ENCODE measurements at places on chromosomes 2 and 18. TPM values are rescaled to one million over a fixed set of nuclear protein-coding genes. Genes with fewer than 3 reads are reported as not detected.

Gene LAMA1
- not detected for total RNA-seq

DNA sequence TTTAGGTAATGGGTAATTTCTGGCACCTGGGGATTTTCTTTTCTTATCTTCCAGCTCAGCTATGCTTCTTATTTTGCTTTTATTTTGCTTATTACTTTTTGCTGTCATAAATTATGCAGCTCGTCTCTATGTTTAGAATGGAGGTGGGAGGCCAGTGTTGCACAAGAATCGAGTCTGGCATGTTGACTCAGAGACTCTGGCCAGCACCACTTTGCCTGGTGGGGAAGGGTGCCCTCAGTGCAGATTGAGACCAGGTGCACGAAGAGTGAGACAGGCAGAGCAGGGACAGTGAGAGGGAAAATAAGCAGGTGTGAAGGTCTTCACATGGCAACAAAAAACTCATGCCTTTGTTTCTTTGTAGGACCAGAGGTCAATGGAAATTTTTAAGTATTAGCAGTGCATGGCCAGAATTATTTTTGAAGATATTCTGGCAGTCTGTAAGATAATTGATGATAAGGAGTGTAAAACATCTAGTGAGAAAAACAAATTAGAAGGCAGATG is 59.2 kb upstream of the SLC5A7 start:
- DNase-seq, result no peak

GRCh38 chr2:3198119-3198518 is 179.5 kb downstream of the EIPR1 start:
- DNase-seq, result no peak

DNA sequence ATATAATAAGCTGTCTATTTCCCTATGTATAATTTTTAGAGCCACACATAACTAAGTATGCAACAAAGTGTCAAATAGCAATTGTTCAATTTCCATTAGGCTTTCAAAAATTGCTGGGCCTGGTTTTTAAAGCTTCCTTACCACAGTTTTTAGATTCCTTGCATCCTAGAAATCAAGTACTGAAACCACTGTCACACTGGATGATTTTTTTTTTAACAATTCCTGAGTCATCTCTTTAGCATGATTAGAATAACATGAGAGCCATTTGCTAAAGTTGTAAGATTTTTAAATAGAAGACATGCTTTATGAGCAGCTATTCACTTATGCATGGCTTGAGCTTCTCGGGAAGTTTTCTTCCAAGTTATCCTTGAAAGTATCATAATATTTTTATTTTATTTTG is 319.5 kb upstream of the NXPH2 start:
- no peak for DNase-seq

DNA sequence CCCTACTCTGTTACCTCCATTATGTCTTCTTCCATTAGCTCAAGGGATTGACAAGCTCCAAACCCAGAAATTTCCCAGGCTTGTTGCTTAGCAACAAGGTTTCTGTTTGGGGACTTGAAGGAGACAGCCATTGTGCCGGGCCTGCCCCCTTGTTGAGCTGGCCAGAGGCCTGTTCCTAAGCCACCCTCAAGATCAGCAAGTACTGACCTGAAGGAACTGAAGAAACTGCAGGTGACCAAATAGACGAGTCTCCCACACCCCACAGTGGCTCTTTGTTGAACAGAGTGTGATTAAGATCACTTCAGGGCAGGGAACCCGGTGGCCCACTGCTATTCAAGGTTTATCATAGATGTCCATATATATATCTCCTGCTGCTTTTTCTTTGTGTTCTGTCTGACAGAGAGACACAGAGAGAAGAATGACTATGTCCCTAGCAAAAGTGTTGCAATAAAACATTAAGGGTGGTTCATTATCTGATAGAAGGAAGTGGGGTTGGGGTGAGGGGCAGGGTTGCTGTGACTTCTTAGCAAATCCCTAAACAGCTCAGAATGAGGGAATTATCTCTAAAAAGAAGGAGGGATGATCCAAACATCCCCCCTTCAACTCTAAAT is 69.2 kb downstream of the RNF144A start:
- no peak for DNase-seq

DNA sequence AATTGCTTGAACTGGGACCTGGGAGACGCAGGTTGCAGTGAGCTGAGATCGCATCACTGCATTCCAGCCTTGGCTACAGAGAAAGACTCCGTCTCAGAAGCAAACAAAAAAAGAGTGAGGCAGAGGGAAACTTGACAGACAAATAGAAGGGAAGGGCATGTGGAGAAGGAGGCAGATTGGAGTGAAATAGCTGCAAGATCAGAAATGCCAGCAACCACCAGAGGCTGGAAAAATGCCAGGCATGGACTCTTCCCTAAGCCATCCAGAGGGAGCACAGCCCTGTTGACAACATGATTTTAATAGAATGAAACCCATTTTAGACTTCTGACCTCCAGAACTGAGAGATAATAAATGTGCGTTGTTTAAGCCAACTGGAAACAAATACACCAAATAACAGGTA is 447.2 kb upstream of the SPHKAP start:
- DNase-seq, result no peak

Gene ONECUT2
- total RNA-seq, result not detected

DNA sequence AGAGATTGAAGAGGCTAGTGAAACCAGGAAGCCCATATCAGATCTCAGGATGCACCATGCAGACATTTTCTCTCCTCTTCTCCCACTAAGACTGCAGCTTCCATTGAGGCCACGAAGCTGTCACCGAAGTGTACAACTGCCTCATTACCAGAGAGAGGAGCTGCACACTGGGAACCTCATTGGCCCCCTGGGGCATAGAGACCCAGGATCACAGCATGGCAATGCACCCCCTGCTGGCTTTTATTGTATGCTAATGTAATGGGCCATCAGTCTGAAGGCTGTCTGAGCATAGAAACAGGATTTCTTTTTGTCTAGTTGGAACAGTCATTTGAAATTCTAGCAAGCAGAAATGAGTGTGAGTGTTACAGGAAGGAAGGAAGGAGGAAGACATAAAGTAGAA is 861.6 kb upstream of the CELF4 start:
- DNase-seq, result no peak

- no peak for DNase-seq
Measured at GRCh38 chr2:96859099-96859649, 1.4 kb upstream of the ANKRD39 start.

GRCh38 chr18:65544701-65545100 is 206.1 kb upstream of the CDH7 start:
- DNase-seq, result no peak

GRCh38 chr2:105645031-105645937 is 99.4 kb upstream of the NCK2 start:
- no peak for DNase-seq

- DNase-seq, result no peak
Measured at GRCh38 chr2:145253492-145253891, 733.6 kb upstream of the ZEB2 start.

GRCh38 chr18:34600158-34600557 is 109.9 kb upstream of the DTNA start:
- no peak for DNase-seq

GRCh38 chr2:118176601-118177000 is 88.3 kb downstream of the INSIG2 start:
- no peak for DNase-seq

DNA sequence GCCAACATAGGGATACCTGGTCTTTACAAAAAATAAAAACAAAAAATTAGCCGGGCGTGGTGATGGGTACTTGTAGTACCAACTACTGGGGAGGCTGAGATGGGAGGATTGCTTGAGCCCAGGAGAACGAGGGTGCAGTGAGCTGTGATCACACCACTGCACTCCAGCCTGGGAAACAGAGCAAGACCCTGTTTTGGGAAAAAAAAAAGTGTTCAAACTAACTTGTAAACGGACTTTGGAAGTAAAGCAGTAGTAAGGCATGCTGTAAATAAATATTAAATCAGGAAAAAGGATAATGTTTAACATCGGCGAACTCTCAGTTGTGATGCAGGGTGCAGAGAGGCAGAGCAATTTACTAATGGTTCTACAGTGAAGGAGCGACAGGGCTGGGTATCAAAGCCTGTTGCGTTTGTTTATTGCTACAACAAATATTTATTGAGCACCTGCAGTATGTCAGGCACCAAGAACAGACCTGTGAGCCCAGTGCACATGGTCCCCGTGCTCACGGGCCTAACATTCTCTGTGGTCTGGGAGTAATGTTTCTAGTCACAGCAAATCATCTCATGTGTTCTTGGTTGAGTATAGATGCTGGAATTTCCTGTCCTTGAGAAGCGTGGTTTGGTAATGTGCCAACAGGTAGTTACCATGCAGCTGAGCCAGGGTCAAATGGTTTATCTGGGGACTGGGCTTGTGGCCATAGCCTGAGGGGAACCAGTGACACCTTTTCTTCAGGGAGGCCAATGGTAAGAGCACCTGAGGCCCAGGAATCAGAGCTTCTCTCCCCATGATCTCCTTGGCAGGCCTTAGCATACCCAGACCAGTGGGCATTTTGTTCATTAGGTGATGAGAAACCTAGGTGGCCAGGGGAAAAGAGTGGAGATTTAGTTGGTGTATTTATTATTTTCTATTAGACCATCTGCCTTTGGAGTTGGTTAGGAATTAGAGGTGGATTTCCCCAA is 27.9 kb upstream of the GREB1 start:
- no peak for DNase-seq

DNA sequence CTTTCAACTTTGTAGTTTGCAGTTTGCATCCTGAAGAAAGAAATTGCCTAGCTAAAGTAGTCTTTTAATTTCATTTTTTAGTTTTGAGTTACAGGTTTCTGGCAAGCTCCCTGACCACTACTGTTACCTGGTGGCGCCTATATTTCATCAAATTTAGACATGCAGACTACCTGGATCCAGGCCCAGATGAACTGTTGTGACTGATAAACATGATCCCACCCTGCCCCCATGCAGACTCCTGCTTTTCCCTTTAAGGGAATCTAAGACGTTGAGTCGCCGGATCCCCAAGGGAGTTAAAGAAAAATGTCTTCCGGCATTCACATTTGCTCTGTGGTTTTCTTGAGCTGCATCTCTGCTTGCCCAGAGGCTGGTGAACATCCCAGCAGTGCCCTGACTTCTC is 22.2 kb downstream of the METAP1D start:
- no peak for DNase-seq

DNA sequence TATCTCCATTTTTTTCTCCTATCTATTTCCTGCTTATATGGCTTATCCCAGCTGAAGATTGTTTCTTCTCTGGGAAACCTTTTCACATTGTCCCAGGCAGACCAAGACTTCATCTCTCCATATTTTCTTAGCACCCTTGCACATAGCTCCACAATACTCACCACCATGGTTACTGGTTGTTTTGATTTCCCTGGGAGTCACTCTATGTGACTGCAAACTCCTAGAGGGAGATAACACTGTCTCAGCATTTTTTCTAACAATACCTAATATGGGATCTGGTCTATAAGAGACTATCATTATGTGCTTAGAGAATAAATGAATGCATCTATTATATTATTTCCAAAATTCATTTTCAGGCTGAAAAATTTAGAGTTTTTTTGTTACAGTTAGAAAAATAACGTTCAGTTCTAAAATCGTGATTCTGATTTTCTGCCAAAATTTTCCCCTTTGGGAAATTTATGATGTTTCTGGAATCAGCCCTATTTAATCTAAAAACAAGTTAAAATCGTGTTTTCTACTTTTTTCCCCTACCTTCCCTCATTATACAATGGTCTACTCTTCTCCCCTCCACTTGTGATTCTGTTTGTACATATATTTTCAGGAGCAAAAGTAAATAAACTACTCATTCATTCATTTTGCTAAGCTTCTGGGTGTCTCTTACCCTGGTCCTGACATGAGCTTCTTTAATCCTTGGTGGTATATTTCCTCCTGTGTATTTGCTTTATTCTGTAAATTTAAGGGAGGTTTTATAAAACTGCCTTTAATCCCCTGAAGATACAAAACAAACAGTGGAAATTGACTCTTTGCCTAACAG is 95.4 kb downstream of the HNMT start:
- DNase-seq, result no peak

DNA sequence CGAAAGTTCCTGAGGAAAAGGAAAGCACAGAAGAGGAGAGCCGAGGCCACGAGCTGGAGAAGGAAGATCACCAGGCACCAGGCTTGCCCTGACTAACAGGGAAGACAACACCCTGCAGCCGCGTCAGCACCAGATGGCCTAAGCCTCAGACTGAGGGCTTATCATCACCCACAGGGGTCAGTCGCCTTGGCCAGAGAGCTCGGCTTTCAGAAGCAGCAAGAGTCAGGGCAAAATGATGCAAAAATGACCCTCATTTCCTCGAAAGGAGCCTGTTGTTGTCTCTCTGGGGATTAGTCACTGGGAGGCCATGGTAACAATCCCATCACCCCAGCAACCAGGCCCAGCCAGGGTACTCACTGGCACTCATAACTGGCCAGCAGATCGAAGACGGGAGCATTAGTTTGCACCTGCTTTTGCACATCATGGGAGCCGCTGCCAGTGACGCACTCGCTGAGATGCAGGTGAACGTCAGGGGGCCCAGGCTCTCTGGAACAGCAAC is 42.7 kb upstream of the ZFP36L2 start:
- no peak for DNase-seq
